Right ventricle myocardium superior (tissue), 1 donor: ENCODE measurements at places on chromosomes 12 and 14. TPM values are rescaled to one million over a fixed set of nuclear protein-coding genes. Genes with fewer than 3 reads are reported as not detected.

Gene FAM181A
- total RNA-seq = not detected

Gene GPX2
- not detected for total RNA-seq

Gene DHH
- 0.32 TPM for total RNA-seq

Gene GPR68
- 0.13 TPM for total RNA-seq

Gene TAS2R43
- not detected for total RNA-seq

Gene PTPN21
- 32.2 TPM for total RNA-seq
